RCC 7860 (cell line): ENCODE measurements at places on chromosomes 1 and 21.

- no peak for DNase-seq
Observed at GRCh38 chr1:167658574-167659328, 28.7 kb downstream of the RCSD1 start.

DNA sequence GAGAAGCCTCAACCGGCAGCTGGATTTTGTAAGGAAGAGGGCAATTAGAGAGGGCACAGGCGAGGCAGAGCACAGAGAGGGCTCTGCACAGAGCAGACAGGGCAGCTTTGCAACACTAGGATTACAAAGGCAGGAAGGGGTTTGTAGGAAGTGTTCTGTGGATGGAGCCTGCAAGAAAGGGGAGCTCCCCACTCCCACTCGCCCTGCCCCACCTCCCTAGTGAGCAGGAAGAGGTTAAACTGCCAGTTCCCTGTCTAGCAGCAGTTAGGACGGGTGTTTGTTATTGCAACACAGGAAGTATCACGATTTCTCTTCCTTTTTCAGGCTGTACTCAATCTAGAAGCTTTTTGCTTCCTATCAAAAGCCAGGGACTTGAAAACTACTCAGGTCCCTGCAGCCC is 63.3 kb upstream of the LRRC8D start:
- DNase-seq, result no peak

GRCh38 chr1:234987415-234988154 is 141.1 kb downstream of the TOMM20 start:
- peak; percentile 82 for DNase-seq

DNA sequence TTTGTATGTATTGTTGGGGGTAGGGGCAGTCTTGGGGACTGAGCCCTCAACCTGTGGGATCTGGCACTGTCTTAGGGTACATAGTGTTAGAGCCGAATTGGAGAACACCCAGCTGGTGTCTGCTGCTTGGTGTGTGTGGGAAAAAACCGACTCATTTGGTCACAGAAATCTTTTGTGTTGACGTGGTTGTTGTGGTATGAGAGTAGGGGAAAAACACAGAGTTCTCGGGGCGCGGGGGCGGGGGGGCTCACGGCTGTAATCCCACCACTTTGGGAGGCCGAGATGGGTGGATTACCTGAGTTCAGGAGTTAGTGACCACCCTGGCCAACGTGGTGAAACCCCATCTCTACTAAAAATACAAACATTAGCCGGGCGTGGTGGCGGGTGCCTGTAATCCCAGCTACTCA is 15.3 kb upstream of the SRSF10 start:
- no peak for DNase-seq

DNA sequence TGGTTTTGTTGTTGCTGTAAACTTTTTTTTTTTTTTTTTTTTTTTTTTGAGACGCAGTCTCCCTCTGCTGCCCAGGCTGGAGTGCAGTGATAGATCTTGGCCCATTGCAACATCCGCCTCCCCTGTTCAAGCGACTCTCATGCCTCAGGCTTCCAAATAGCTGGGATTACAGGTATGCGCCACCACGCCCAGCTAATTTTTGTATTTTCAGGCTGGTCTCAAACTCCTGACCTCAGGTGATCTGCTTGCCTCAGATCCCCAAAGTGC is 78.9 kb upstream of the SLC45A1 start:
- peak; percentile 32 for DNase-seq

DNA sequence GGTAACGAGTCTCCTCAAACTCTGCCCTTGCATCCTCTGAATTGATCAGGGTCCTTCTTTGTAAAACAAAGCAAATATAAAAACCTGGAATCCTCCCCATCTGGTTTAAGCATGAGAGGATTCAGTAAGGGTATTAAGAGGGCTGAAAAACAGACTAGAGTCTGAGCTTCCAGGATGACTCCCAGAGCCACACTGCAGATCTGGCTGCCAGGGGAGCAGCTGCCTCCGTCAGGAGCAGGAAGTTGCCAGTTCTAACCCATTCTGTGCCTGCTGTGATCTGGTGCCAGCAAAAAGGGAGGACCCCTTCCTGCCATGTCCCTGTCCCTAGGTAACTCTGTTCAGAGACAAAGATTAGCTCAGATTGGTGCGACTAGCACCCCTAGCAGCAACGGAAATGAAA is 27.5 kb downstream of the SERTAD4 start:
- no peak for DNase-seq

DNA sequence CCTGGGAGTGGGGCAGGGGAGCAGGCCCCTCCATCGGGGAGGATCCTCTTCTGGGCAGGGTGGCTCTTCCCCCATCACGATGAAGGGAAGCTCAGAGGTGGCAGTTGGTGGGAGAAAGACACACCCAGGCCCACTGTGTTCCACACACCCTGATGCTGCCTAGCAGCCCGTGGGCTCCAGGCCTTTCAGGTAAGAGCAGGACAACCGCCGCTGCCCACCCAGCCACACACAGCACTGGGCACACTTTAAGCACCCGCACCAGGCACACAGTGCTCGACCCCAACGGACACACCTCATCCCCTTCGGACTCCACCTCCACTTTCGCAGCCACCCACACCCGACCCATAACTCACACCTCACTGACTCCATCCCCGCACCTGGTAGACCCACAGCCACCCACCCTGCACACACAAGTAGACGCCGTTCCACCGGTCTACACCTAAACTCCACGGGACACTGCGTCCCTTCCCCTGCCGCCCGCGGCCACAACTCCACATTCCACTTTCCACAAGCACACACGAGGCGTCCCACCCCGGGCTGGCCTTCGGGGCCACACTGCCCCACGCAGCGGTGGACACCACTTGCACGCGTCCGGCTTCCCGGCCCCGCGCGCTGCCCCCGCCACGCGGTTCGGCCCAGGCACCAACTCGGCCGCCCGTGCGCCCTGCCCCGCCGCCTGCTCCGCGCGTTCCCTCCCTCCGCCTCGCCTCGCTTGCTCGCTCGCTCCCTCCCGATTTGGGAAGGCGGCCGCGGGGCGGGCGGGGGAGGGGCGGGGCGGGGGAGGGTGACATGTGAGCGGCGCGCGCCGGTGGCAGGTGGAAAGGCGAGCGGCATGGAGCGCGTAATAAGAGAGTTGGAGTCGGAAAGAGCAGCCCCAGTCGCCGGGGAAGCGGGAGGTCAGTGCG is at the start of gene KCNQ4:
TSS of gene KCNQ4 (plus strand) at position 787 of the 905 bp plus-strand sequence. CDS start 307 bp downstream, outside the sequence.
- no peak for DNase-seq

DNA sequence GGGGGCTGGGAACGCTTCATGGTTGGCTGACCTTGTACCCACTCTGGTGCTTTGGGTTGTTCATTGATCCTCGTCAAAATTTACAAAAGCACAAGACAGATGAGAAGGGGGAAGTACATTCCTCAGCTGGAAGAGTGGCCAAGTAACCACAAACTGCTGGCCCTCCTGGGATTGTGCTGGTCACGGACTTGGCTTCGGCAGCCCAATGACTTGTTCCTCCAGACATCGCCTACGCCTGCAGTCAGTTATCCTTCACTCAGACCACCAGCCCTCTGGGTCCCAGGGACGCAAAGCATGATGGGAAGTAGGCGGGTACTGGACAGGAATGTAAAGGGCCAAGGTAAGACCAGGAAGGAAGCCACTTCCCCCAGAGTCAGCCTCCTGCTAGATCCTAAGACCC is 53.1 kb downstream of the LMX1A start:
- DNase-seq, result no peak

DNA sequence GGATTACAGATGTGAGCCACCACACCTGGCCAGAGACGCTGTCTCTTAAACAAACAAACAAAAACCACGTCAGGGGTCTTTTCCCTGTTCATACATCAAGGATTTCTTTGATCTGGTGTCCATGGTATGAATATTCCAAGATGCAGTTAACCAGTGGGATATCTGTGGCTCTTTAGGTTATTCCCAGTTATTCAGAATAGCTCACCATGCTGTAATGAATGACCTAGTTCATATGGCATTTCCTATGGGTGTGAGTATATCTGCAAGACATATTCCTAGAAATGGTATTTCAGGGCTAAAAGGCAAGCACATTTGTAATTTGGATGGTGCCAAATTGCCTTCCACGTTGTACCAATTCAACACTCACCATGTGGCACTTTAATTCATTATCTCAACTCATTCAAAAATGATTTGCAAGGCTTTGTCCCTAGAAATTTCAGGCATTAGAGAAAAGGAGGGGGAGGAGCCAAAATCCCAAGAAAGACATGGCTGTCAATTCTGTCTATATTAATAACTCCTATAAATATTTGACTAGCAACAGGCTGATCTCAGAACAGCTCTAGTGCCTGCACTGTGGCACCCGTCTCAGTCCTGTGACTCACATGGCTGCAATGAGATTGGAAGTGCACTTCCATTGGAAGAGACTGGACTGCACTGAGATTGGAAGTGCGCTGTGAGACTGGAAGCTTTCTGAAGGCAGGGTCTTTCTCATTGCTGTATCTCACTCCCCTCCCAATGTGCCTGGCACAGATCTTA is 6.0 kb upstream of the STMN1 start:
- DNase-seq, result peak; percentile 78

GRCh38 chr1:47608296-47608875 is 170.5 kb downstream of the FOXD2 start:
- DNase-seq, result no peak

GRCh38 chr1:93771843-93772242 is 90.2 kb upstream of the BCAR3 start:
- no peak for DNase-seq

GRCh38 chr21:41894922-41895557 is 15.9 kb upstream of the PRDM15 start:
- peak; percentile 93 for DNase-seq

GRCh38 chr1:2049225-2049717 is 940 bp upstream of the PRKCZ start:
- no peak for DNase-seq

DNA sequence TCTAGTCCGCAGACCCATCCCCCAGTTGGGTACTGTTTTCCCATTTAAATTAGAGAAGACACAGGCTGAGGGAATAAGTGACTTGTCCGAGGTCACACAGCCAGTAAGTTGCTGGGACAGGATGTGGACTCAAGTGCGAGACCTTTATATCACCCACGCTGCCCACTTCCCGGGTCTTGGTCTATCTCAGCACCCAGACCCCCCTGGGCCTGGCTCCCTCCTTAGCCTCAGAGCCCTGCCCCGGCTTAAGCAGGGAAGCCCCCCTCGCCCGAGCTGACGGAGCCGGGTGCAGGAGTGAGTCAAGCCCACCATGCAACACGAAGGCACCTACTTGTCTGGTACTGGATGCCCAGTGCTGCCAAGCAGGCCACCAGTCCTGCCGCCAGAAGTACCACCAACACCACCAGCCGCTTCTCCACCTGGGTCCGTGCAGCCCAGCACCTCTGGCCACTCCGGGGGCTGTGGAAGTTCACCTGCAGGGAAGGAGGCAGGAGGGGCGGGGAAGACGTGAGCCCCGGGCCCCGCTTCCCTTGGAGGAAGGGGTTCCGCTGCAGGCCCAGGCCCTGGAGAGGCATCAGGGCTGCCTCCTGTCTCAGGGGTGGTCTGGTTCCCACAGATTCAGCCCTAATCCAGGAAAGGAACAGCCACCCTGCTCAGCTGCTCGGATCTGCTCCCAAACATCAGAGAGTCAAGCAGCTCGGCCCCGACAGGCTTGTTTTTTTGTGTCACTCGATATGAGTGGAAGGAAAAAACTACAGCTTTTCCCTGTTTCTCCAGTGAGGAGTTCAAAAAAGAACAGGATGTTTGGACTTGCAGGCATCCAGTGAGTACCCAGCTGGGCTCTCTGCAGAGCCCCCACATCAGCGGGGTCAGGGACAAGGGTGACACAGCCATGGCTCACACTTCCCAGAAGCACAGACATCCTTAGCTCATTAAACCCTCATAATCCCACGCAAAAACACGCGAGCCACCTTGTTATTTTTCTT is 11.1 kb downstream of the ECE1 start:
- no peak for DNase-seq

- no peak for DNase-seq
Observed at GRCh38 chr1:52641307-52641706, 8.3 kb downstream of the SHISAL2A start.

DNA sequence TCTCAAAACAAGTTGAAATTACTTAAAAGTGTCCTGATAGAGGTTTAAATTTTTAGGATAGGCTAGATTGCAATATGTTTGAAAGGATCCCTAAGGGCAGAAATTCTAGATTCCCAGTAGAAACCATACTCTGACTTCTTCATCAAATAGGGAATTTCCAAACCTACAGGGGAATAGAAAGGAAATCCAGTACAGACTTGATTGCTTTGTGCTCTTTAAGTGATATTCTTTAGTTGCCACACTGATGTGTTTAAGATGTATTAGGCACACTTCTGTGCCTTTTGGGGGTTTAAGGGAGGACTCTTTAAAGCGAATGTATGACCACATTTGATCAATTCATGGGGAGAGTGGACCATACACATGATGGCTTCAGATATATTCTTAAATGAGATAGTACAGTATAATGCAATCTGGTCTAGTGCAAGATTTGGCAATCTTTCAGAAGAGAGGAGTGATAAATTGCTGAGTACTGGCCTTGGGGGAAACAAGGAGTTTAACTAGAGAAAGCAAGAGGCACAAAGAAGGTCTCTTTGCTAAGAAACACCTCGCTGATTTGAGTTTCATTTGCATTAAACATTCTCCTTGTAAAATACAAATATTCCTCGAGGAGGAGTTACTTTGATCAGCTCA is 268.8 kb upstream of the NR5A2 start:
- no peak for DNase-seq

DNA sequence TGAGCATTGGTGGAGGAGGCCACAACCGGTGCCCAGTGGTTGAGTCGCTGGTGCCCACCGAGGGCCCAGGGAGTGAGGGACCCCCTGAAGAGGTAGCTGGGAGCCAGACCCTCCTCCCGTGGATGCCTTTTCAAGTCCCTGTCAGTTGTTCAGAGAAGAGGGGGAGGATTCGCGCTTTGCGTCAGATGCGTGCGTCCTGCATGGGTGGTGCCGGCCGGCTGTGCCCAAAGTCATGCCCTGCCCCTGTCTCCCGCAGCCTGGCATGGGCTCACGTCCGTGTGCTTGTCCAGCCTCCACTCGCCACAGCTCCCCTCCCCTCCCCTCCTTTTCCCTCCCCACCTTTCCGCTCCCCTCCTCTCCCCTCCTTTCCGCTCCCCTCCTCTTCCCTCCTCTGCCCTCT is 45.2 kb downstream of the PRKCZ start:
- no peak for DNase-seq
